Stimulated activated CD4-positive, alpha-beta T cell treated with anti-CD3 and anti-CD28 coated beads, Interleukin-1b, Interleukin-23, amount 100 ng/mL, for 24 hours (primary cell): ENCODE measurements at places on chromosomes 3 and 15.

GRCh38 chr3:184546252-184546651 lies 15.3 kb upstream of the EPHB3 start:
- no peak for DNase-seq

GRCh38 chr3:66552846-66553245 lies 52.0 kb upstream of the LRIG1 start:
- no peak for DNase-seq

DNA sequence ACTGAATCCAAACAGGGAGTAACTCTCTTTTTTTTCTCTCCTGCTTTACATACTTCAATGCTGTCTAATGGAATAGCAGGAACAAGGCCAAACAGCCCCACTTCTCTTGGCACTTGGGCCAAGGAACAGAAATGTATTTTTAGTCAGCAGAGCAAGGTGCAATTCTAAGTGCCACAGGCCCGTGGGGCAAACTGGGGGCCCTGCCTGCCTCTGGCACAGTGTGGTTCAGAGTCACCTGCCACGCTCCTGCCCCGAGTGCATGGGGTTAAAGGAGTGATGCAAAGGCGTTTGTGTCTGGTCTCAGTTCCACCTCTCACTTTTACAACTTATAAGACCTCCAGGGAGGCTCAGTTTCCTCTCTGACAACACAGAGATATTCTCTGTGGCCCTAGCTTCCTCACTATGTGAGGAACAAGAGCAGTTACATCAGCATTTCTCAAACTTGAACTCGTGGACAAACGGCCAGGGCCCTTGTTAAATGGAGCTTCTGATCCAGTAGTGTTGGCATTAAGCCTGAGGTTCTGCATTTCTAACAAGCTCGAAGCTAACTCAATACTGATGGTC lies 51.3 kb downstream of the LRIG1 start:
- no peak for DNase-seq

- DNase-seq: no peak
Observed at GRCh38 chr15:31887246-31887645, 143.1 kb upstream of the CHRNA7 start.

- no peak for DNase-seq
Observed at GRCh38 chr3:133119176-133119575, 81.0 kb downstream of the TMEM108 start.

- DNase-seq: no peak
Observed at GRCh38 chr3:117238806-117239205, 529.2 kb downstream of the TUSC7 start.

DNA sequence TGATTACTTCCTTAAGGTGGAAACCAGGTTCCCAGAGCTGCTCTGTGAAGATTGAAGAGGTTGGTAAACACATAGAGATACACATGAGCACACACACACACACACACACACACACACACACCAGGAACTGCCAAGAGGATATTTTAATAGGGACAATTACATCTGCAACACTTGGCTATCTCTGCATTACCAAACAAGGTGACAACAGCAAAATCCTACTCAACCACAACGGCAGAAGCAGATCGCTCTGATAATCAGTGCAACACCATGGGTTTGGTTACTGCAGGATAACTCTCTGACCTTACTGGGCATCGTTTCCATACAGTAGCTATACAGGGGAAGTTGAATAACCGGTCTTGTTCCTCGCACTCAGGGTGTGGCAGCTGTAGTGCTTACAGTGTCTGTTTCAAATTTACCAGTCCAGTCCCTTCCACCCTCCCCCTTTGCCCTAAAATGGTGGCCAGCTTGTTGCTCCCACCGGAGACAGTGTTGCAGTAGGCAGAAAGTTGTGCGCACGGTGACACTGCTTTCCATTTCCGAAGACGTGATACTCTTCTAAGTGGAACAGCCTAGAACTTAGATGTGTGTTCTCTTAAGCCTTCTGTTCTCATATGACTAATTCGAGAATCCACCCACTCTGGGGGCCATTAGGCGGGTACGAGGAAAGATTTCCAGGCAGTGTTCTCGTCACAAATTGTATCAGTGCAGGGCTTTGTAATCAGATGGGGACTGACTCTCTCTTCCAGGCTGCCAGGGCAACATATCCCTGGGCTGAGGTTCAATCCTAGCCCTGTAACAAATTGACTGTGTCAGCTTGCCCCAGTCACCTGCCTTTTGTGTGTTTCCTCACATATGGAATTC lies 176.2 kb downstream of the P3H2 start:
- DNase-seq: no peak

DNA sequence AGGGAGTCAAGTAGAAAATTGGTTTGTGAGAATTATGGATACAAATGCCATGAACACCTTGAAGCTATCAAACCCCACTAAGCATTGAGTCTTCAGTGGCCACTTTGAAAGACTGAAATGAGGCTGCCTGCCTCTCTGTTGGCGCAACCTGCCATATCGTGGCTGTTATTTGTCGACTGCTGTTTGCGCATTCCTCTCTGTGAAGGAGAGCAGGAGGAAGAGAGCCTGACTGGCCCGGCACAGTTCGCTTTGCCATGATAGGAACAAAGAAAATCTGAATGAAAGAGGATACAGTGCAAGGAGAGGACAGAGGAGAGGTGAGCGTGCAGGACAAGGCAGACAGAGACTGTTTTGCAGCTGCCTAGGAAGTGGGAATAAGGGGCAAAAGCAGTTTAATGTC lies 289.4 kb downstream of the RYR3 start:
- DNase-seq: no peak

GRCh38 chr3:4829031-4829394 lies 150.2 kb upstream of the BHLHE40 start:
- DNase-seq: no peak

DNA sequence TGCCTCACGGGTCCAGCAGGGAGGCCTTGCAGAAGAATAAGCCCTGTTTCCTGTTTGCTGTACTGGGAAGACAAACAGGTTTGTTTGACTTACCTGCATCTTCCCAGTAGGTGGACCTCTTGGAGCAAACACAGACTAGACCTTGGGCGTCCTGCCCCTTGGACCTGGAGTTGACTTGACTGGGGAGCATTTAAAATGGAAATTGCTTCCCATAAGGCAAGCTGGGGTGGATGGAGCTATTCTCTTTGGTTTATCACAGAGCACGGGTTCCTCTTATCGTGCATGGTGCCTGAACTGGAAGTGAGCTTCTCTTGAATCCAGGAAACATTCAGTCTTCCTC lies 151.4 kb downstream of the RPLP1 start:
- no peak for DNase-seq

GRCh38 chr3:83034806-83035703 lies 1273.6 kb upstream of the GBE1 start:
- no peak for DNase-seq

DNA sequence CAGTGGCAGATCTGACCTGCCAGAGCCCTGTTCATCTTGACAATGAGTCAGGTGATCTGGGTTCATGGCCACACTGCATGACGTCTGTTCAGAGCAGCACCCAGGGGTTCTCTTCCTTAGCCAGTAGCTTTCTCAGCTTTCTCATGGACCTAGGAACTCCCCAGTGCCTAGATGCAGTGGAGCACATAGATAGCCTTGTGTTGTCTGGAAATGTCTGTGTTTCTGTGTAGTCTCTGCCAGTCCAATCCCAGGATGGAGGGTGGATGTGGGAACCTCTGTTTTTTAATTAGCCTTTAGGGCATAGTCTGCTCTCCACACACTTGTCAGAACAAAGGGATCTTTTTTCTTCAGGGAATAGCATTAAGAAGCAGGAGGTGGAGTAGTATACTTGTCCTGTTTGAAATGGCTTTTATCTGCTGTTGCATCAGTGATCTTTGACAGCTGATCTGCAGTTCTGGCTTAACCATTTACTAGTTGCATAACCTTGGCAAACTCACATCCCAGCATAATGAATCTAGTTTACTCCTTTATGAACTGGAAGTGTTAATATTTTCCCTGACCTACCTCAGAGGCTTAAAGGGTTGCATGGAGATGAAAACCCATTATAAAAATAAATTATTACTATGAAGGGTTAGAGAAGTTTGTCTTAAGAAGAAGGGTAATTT lies 16.1 kb upstream of the CACNA1D start:
- no peak for DNase-seq

- no peak for DNase-seq
Observed at GRCh38 chr3:170132335-170132734, 49.2 kb downstream of the PHC3 start.

DNA sequence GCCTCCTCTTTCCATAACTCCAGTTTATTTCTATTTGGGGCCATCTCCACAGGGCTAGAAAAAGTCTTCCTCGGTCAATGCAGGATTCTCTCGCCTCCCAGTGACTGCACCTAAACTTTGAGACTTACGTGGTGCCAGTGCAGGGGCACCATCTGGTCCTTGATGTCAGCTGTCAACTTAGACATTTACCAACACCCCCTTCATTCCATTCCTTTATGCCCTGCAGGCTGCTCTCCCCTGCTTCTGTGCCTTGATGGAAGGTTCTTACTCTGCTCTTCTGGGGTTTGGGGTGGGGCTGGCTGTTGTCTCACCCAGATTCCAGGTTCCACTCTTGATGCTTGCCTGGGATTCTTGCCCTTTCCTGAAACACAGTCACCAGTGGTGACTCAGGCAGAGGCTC lies 101.8 kb downstream of the ST8SIA2 start:
- DNase-seq: no peak
